Breast epithelium (tissue), 4 donors: ENCODE measurements at places on chromosomes 12 and 14.

DNA sequence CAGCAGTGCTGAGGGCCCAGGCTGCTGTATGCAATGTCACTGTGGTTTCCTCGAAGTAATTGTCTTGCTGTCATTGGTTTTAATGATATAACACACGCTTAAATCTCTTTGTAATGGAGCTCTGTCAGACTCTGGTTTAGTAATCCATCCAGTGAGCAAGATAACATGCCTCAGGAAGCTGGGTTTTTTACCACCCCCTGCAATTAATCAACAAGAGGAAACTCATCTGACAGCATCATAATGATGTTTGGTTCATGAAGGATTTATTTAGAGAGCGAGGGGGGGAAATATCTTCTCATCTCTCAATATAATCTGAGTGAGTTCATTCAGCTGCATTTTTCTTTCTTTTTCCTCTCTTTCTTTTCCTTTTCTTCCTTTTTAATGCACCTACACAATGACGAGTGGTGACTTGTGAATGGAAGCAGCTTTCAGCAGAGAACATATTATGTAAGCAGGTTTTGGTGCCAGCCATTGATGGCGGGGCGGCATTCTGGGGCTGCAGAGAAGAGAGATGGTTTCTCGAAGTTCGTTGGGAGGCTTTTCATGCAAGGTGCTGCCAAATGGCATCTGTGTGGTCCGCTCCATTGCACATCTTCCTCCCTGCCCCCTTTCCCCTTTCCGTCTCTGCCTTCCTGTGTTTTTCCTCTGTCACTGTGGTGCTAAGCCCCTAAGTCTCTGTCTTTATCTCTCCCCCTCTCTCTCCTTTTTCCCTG lies 6.7 kb downstream of the RPH3A start:
- DNase-seq: no peak

DNA sequence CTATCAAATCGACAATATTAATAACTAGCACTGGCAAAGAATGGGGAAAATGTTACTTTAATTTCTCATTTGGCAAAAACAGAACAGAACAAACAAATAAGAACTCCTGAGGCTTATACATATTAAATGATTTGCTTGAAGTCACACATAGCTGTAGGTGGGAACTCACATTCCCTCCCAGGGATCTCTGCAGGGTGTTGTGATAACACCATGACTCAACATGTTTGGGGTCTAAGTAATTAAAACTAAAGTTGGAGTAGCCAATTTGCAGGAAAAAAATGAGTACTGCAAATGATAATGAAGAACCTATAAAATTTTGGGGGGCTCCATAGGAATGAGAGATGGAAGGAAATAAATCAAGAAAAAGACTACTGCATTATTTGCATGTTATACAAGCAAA lies 27.5 kb downstream of the UNC79 start:
- DNase-seq: no peak

DNA sequence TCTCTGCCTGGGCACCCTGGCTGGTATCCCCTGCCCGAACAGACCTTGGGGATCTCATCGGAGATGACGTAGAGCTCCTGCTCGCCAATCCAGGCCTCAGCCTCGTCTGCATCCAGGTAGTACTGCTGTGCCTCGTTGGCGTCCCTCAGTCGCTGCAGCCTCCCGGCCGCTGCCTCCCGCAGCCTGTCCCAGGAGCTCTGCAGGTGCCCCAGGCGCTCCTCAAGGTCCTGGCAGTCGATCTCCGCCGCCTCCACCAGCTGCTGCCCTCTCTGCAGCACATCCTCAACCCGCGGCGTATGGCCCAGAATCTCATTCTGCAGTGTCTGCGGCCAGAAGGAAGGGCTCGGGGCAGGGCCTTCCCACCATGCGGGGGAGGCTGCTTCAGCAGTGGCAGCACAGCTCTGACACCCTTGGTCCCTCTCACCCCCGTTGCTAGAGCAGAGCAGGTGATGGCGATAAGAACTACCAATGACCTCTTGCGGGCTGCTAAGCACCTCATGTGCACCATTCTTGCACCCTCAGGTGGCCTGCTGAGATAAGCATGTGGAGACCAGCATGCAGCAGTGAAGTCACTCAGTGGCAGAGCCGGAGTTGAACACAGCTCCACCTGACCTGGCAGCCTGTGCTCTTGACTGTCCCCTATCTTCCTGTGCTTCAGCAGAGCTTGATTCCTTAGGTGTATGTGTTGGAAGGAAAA lies 71.0 kb downstream of the PLEKHG3 start:
- no peak for DNase-seq

DNA sequence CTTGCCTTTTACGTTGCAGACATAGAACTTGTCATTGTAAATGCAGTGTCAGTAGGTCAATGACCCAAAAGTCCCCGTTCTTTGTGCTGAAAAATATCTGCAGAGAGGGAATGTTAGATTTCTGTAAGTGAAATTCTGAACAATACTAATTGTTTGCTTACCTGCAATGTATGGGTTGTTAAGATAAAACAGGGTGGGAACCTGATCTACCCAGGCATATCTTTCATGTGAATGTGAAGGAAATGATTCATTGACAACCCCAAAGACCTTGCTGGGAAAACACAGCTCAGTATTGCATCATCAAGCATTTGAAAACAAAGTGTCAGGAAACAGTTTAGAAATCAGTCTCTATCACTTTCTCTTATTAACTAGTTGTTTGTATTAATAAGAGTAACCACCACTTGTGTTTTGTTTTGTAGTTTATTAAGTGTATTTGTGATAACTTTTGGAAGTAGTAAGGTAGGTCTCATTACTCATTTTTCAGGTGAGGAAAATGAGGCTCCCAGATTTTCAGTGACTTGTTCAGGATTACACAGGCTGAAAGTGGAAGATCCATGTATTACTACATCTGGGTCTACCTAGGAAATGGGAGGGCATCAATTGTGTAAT lies 57.9 kb upstream of the SLC38A2 start:
- no peak for DNase-seq

- no peak for DNase-seq
Measured at GRCh38 chr14:64695071-64695470, 9.2 kb upstream of the PLEKHG3 start.

- DNase-seq: no peak
Measured at GRCh38 chr12:88243982-88244381, 101.9 kb downstream of the TMTC3 start.

DNA sequence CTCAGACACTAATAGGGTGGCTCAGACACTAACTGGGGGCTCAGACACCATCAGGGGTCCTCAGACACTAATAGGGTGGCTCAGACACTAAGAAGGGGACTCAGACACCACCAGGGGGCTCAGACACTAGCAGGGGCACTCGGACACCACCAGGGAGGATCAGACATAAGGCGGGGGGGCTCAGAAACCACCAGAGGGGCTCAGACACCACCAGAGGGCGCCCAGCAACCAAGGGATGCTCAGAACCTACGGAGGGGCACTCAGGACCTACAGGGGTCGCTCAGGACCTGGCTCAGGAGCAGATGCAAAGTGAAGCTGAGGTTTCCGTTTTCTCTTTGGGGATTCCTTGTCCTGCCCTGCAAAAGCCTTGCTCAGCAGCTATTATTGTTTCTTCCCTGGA lies 448.5 kb downstream of the TMEM121 start:
- DNase-seq: no peak

DNA sequence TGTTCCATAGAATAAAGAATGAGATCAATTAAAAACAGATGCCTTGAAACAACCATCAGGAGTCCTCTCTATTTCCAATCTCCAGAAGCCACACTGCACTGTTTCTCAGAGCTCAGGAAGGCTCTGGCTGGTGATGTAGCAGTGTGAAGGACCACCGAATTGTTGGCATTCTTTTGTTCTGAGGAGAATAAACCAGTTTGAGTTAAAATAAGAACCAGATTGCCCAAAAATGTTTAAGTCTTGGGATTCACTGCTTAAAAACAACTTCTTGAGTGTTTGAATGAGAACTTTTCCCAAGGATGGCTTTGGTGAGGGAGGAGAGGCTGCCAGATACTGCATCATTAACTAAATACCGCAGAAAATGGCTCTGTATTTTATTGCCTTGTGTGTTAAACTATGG lies 341.2 kb downstream of the C12orf75 start:
- no peak for DNase-seq

DNA sequence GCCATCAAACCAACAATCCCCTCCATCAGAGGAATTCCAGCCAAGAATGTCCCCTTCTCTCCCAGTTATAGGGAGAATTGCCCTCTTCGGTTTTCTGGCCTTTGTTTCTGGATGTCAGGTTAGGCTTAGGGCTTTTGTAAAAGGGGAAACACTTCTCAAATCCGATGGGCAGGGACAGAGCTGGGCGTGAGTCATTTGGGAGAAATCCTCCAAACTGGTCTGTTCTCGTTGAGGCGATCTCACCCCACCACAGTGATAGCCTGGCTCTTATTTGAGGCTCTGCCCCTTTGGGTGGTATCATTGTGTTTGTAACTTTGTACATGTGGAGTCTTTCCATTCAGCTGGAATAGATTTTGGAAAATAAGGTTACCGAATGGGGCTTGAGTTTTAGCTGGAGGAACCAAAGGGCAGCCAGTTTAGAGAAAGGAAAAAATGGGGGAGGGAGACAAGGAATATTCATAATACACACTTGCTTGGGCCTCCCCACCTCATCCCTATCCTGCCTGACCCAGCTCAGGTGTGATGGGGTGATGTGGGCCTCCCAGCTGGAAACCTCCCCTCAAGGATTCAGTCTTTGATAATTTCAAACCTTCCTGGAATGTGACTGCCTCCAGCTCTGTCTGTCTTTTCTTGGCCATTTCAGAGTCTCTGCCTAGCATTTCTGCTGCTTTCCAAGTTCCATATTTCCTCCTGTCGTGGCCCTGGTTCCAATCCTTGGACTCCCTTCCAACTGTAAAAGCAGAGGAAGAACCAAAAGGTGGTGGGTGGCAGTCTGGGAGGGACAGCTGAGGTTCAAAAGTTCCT lies 7.5 kb downstream of the HOXC4 start:
- DNase-seq: no peak

DNA sequence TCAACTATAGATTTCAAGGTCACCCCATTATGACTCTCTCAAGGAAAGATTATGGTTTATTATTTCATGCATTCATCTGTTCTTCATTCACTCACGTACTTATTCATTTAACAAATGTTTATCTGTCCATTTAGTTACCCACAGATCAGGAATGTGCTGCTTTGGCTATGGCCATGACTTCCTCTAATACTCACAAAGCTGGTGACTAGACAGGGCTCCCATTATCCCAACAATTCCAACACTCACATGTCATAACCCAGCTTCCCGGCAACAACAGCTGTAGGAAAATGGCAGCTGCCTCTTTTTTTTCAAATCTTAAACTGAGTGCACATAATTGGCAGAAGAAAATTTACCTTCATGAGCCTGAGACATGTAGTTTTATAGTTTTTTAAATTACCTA lies 190.8 kb upstream of the CCDC196 start:
- DNase-seq: no peak

- no peak for DNase-seq
Measured at GRCh38 chr12:55220725-55221124, at the start of gene OR10A7. Gene OR10A7 (plus strand): TSS chr12:55221025. CDS start chr12:55221025, 0 bp downstream.

DNA sequence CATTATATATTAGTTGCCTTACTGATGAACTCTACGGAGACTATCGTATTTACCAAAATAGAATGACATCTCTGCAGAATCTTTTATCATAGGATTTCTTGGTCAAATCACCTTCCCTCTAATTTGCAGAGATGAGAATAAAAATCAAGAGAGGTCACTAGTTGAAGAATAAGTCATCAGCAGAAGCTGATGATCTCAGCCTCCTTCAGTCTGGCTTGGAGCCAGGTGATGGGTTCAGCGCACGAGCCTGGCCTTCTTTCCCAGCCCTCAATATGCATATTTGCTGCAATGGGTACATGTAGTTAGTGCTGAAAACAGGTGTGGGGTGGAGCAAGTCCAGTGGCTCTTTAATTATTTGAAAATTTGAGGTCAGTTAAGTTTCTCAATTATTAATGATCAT lies 19.2 kb upstream of the EMP1 start:
- DNase-seq: no peak

DNA sequence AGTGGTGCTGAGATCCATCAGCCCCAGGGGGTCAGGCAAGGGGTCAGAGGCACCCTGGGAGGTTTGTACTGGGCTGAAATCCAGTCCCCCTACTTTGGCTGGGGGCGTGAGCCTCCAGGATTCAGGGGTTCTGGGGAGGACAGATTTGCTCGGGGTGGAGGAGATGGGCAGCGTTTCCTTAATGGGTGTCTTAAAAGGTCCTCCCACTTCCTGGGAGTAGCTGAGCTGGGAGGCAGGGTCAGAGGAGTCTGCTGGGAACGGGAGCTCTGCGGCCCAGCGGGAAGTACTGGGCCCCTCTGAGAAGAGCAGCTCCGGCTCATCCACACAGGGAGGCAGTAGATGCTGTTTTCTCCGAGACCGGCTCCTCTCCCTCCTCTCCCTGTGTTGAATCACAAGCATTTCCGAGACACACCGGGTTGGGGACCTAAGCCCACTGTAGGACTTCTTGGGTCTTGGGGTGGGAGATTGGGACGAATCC lies 2.1 kb upstream of the TEX52 start:
- no peak for DNase-seq

DNA sequence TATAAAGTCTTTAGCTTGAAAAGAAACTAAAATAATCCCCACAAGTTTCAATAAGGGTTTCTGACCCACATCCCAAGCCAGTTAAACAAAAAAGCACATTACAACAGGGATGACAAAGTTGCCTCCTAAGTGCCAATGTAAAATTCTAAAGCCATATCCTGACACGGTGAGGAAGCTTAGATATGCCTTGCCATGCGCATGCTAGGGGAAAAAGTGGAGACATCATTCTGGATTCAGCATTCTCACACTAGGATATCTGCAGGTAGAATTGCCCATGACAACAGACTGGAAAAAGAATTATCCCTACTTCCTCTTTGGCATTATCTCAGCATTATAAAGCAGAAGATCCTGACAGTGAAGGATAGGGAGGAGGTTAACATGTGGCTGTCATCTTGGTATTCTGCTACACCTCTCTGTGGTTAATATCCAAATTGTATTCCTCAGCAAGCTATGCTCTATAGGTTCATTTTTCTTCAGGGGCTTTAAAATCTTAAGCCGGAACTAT lies 4.9 kb downstream of the DUSP6 start:
- DNase-seq: no peak

- no peak for DNase-seq
Measured at GRCh38 chr12:133256321-133256720, 20.6 kb upstream of the ANHX start.

GRCh38 chr12:109687250-109687649 lies 26.4 kb upstream of the FAM222A start:
- no peak for DNase-seq

- DNase-seq: no peak
Measured at GRCh38 chr12:54246011-54246641, 33.8 kb downstream of the CBX5 start.

DNA sequence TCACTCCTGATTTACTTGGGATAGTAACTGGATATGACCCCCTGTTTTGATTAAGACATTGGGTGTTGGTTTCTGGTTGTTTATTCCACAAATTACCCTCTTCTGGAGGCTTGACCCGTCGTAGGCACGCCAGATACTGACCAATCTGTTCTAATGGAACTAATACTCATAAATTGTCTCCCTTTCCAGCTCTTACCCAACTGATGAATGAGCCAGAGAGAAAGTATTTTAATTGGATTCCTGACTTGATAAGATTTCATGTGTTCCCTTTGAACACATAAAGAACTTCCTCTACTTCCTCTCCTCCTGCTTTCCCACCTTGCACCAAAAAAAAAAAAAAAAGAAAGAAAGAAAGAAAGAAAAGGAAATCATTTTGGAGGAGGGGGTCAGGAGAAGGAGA lies 340.9 kb downstream of the PCNX1 start:
- no peak for DNase-seq
